ENCODE measurements at places on chromosomes 4 and X. TPM values are rescaled to one million over a fixed set of nuclear protein-coding genes. Genes with fewer than 3 reads are reported as not detected.

- H3K4me1 ChIP-seq: peaks cover 19% of the 10 kb centered on the region
- no peaks in the 10 kb centered on the region for H3K27me3 ChIP-seq
- no peak overlapping the region for H3K27ac ChIP-seq
- no peak overlapping the region for H3K4me3 ChIP-seq
These were observed 1213.4 kb downstream of the STIM2 start for GRCh38 chr4:28073860-28074555.

Gene PPP1R3F
- total RNA-seq: 4.8 TPM

DNA sequence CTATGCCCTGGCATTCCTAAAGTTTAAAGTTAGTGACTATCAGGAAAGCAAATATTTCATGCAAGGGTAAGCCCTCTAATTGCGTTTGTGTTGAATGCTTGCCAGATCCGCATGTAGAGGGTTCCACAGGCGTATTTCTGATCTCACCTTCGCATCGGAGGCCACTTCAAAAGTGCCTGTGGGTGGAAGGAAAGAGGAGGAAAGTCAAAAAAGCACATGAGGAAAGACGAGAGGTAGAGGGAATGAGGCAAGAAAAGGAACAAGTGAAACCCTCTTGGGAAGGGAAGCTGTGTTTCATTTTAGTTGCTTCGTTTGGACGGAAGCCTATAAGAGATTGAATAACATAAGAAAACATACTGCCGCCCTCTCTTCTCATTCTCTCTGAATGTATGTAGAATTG, 628.8 kb downstream of the SPRY1 start:
- DNase-seq: no peak
- H3K36me3 ChIP-seq: no peaks in the 10 kb centered on the region
- peaks cover 2% of the 10 kb centered on the region for H3K4me1 ChIP-seq

Gene TIGD4
- total RNA-seq: not detected

- DNase-seq: peak; percentile 50
- peak overlapping the region; percentile 90 for H3K4me3 ChIP-seq
- H3K36me3 ChIP-seq: peaks cover 8% of the 10 kb centered on the region
- no peak overlapping the region for H3K27ac ChIP-seq
- H3K27me3 ChIP-seq: peaks cover 48% of the 10 kb centered on the region
These were observed 492 bp upstream of the NKX3-2 start for GRCh38 chr4:13544606-13545393.

Measured in HFFc6 (cell line).